ENCODE measurements at places on chromosomes 1 and 21.

- no peak for DNase-seq
These were observed 47.3 kb downstream of the DISP3 start for GRCh38 chr1:11526071-11526895.

DNA sequence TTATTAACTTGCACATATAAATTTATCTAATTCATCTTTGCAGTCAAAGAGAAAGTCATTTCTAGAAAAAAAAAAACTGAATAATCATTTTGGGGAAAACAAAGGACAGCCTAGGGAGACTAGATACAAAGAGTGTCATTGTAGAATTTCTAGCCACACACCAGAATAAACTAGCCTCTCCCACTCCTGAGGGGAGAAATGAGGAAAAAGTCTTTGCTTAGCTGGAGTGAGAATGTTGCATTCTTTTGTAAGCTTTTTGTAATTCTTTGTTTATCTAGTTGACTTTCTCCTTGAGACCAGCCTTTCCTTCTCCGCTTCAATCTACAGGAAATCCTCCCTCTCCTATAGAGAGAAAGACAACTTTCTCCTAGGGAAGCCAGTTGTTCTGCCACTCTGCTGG is 15.9 kb upstream of the CGN start:
- DNase-seq = no peak

GRCh38 chr1:30023339-30024022 is 699.9 kb downstream of the MATN1 start:
- no peak for DNase-seq

- DNase-seq = no peak
These were observed 9.6 kb upstream of the PTPRF start for GRCh38 chr1:43521078-43521477.

DNA sequence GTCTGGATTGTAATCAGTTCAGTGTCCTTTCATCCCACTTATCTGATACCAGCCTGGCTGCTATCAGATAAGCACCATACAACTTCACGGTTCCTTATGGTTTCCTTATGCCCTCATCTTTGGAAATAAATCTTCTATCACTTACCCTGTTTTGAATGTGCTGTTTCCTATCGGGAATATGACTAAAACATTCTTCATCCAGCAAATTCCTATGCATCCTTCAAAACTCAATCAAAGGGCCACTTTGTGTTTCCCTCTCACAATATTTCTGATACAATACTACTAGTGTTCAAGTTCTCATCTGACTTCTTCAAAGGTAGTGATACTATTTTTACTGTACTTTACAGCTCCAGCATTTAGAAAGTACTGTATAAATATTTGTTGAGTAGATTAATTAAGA is 513.2 kb downstream of the OMA1 start:
- DNase-seq = no peak
